ENCODE measurements at places on chromosomes 11 and 22.

DNA sequence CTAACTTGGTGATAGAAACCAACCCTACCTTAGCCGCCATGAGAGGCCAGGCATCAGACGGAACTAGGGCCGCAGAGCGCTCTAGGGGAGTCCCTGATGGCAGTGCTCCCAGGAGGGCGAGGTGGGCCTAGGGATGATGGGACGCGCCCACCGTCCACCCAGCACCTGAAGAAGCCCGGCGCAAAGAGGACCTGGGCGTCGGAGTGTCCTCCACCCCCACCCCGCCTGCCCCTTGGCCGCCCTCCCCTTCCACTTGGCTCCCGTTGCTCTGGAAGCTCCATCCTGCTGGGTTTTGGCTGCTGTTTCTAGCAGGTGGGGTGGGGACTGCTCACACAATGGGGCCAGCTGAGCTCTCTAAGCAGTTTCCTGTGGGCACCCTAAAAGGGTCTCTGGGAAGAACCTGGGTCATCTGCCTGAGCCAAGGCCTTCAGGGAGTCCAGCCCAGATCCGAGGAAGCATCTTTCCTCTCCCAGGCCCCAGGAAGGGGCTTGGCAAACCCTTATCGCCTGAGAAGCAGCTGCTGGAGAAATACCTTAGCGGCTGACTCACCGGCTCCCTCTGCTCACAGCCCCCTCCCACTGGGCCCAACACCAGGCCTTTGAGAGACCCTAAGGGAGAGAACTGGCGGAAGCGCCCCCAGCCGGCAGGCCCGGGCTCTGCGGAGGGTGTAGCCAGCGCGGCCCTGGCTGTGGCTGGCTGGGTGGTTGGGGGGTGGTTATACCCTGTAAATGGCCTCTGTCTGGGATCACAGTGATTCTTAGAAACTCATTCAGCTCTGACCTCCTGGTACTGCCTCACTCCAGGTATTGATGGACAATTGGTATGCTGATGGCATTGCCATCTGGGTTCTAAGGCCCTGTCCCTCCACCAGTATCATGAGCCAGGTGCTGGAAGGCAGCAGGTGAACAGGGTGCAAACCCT lies 19.3 kb downstream of the CREB3L1 start:
- peak; percentile 53 for DNase-seq

DNA sequence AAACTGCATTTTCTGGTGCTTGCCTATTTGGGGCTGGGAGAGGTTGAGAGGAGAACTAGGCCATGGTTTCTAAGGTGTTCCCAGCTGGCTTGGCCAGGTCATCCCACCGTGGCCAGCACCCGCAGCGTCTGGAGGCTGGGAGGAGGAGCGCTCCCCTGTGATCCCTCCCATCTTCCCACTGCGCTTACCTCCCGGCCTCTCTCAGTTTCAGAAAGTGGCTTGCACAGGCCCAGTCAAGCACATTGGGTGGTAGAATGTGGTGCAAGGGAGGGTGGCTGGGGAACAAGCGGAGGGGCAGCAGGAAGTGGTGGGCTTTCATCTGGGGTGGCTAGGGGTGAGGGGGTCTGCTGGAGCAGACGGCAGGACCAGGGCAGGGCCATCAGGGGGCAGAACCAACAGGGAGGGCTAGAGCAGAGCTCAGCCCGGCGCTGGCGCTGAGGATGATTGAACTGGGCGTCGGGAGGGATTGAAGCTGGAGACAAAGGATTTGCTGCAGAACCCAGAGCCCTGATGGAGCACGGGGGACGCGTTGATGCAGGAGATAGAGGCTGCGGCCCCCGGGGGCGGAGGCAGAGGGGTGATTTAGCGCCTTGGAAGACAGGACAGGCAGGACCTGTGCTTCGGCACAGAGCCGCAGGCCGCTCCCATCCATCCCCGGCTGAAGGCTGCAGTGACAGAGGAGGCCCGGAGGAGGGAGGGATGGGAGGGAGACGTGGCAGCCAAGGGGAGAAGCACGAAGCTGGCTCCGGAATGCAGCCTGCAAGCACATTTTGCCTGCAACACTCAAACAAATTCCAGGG lies 76.0 kb downstream of the TRIM29 start:
- no peak for DNase-seq

DNA sequence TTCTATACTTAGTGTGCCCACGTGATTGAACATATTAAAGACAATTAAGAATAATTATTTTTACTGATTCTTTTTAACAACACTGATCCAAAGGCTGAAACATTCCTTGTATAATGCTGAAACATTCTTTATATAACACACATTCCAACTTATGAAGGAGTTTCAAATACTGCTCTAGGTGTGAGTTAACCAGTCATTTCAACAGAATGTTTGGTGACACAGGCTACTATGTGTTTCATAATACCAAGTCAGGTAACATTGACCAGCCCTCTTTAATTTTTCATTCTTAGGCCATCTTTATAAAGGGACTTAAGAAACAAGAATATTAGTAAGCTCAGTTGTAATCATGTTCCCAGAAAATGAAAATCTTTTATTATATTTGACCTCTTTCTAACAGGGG lies 136.6 kb downstream of the ELP4 start:
- no peak for DNase-seq

DNA sequence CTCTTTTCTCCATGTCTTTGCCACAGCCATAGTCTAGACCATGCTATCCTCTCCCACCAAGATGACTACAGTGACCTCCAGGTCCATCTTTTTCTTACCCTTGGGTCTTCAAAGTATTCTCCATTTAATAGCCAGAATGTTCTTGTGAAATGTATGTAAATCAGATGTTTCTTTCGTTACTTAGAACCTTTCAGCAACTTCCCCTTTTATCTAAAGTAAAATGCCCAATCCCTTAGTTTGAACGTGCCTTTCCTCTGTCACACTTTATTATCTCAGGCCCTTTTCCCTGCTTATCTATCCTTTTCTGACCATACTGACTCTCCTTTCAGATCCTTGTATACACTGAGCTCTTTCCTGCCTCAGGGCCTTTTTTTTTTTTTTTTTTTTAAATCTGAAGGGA lies 17.9 kb downstream of the RBM4B start:
- DNase-seq, result no peak

DNA sequence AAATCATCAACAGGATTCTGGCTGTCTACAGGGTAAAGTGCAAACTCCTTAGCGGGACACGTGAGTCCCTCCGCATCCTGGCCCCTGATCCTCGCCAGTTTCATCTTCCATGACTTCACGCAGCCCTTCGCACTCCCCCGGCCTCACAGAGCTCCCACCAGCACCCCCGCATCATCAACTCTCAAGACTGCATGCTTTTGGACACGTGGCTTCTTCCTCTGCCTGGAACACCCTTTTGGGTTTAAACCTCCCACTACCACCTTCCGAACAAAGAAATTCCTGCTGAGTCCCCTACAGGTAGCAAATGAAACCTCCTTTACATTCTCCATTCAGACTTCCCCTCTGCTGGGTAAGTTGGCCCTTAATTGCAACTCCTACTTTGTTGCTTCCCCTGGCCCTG lies 12.6 kb upstream of the EIF3M start:
- no peak for DNase-seq

DNA sequence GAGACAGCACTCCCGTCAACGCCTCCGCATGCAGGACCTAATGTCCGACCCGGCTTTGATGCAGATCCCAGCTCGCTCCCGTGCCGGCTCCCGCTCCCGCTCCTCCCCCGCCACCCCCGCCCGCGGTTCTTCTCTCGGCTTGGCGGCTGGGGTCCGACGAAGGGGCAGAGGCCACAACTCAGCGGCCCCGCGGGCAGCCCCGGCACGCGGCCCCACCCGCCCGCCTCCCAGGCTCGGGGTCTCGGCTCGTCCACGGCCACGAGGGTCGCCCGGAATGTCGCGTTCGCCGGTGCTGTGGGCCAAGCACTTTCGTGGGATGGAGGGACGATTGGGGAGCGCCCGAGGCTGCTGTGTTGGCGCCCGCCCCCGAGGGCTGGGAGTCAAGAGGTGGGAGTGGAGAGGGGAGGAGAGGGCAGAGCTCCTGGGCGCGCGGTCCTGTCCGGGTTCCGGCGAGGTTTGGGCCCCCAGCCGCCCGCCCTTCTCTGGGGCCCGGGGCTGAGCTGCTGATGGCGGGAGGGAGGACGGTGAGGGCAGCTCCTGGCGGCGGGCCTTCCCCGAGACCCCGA lies 5.3 kb upstream of the TBX1 start:
- no peak for DNase-seq

DNA sequence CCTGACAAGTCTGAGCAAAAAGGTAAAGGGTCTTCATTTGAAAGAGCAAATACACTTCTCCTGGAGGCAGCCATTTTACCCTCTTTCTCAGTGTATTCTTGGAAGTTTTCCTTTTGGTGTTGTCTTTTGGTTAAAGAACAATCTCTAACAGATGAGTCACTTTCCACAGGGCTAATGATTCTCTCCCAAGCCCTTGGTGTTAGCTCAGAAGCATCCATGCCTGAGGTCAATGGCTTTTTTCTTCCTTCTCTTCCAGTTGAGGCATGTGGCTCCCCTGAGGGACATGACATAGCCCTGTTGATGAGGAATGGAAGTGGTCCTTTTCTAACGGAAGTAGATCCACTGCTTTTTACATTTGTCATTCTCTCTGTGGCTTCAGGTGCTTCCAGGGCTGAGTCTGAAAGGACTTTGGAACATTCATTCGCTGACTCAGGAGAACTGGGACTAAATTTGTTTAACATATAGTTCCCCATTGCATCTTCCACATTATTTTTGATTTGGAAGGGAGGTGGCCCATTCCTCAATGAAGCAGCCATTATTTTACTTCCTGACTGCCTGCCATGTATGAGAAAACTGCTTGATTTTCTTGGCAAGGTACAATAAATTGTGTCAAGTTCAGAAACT lies 13.8 kb upstream of the POGLUT3 start:
- no peak for DNase-seq

DNA sequence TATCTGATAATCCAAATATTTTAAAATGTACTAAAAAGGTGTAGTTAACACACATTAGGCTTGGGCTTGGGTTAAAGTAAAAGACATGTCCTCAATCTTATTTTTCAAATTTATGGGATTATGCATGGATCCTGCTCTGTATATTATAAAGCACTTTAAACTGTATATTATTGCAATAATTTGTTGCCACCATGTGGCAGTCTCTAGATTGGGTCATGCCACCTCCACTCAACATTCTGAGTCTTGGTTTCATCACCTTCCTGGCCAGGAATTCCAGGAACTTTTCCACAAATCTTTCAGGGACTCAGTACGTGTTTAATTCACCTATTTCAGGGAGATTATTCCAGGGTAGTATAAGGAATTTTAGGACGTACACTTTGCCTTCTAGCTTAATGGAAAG lies 695.5 kb downstream of the FAM181B start:
- no peak for DNase-seq

DNA sequence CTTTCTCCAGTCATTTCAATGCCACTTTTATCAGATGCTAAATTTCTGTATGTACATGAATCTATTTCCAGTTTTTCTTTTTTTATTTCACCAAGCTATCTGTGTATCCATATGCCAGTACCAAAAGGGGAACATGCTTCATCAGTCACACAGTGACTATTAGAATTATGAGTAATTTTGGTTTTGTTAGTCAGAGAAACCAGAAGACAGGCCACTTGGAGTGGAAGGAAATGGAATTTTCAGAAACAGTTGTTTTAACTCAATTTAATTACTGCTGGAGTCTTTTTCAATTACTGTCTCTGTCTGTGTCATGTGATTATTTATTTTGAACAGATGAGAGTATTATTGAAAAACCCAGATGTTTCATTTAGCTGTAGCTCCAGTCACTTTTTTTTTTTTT lies 84.6 kb upstream of the ANO3 start:
- DNase-seq, result no peak

DNA sequence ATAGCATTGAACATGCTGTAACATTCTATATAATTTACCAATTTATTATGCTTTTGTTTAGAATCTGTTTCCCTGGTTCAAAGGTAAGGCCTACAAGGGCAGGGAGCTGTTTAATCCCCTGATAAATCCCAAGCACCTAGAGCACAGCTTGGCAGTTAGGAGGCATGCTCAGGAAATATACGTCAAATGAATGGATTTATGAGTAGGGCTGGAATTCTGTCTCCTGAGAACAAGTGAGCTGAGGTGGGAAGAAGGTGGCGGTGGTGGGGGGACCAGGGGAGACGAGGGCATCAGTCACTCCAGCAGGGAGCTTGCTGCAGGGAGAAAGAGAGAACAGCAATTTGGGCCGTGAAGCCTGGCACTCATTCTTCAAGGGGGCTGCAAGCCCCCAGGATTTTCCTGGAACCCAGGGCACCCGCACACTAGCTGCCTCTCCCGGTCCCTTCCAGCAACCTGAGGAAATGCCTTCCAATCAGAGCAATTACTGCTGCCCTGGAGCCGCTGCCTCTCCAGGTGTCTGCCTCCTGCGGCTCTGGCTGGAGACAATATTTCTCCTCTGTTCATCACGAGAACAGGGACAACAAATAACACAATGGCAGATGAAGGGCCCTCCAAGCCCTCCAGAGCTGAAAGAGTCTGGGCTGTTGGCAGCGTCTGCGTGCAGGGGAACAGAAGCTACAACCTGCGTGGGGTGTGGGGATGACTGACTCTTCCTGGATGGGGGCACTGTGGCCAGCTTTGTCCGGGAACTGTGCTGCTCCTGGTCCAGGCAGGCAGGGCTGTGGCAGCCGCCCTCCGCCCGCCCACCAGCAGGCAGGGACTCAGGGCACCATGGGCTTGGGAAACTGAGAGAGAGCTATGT lies 233.4 kb downstream of the ST3GAL4 start:
- DNase-seq, result no peak

DNA sequence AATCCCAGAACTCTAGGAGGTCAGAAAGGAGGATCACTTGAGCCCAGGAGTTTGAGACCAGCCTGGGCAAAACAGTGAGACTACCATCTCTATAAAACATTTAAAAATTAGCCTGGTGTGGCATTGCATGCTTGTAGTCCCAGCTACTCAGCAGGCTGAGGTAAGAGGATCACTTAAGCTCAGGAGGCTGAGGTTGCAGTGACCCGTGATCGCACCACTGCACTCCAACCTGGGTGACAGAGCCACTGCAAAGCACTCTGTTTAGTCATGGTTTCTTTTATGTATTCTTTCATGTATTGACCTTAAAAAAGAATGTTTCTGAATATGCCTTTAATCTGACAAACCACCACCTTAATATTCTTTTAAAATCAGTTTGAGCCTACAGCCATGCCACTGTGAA lies 52.2 kb downstream of the BIRC2 start:
- no peak for DNase-seq

DNA sequence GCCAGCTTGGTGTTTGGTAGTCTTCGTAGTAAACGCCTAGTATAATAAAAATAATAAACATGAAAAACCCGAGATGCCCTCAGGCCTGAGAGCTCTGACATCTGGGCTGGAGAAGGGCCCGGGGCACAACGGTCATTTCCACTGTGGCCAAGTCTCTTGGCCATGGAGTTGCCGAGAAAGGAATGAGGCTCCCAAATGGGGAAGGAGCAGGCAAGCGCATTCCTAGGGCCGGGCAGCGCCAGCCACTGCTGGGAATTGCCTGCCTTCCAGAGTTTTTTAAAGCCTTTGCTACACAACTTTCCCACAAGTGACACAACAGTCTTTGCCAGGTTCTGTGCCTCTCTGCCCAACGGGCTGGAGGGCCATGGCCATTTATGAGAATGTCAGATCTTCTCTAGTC lies 103.4 kb downstream of the NAV2 start:
- DNase-seq, result no peak

GRCh38 chr11:35593143-35593542 lies 25.1 kb upstream of the FJX1 start:
- peak; percentile 13 for DNase-seq
